ENCODE measurements at places on chromosomes 3 and 15.
A peak's percentile ranks its signal among the peaks of the same experiment; 100 is the strongest.

DNA sequence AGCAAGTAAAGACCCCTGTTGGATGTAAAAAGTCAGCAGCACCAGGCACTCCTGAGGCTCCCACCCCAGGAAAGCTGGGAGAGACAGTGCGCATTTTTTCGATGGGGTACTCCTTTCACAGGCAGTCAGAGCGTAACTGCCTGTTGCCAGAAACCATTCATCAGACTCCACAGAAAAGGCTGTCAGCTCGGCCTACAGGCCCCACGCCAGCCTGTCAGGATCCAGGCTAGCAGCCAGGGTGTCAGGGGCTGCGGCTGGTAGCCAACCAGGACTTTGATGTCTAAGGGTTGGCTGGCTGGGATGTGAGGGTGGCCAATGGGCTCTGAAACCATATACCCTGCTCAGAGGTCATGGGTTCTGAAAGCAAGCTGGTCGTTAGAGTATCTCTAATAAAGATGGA, 164.5 kb downstream of the WNT5A start:
- DNase-seq, result no peak

GRCh38 chr15:50051811-50052419, 67.1 kb downstream of the ATP8B4 start:
- DNase-seq, result peak; percentile 74

GRCh38 chr15:68200016-68200861, 4.9 kb downstream of the CALML4 start:
- no peak for DNase-seq

DNA sequence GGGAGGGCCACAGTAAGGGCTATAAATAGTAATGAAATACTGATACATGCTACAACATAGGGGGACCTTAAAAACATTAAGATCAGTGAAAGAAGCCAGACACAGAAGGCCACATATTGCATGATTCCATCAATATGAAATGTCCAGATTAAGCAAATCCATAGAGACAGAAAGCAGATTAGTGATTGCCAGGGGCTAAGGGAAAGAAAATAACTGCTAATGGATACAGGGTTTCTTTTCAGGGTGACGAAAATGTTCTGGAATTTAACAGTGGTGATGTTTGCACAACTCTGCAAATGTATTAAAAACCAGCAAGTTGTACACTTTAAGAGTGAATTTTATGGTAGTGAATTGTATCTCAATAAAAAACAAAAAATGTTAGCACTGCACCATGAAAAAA, 37.0 kb downstream of the PIK3R4 start:
- no peak for DNase-seq

- DNase-seq, result peak; percentile 44
Measured at GRCh38 chr3:194139071-194139813, 3.3 kb downstream of the HES1 start.

- DNase-seq, result peak; percentile 20
Measured at GRCh38 chr15:35043373-35044095, 41.6 kb downstream of the NANOGP8 start.

DNA sequence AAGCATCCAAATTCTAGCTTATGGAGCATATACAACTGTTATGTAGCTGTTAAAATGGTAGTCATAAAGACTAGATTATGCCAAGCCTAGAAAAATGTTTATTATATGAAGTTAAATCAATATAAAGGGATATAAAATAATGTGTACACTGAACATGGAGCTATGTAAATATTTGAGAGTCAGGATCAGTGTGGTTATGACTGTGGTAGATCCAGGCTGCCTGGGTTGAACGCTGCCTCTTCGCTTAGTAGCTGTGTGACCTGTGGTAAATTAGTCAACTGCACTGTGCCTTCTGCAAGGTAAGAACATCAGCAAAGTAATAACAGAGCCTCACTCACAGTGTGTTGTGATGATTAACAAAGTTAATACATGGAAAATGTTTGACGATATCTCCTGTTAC, 212.2 kb downstream of the RBMS3 start:
- no peak for DNase-seq

GRCh38 chr15:45134046-45134445, 4.3 kb downstream of the DUOX1 start:
- DNase-seq, result no peak

GRCh38 chr3:182814419-182815062, 21.2 kb downstream of the ATP11B start:
- DNase-seq, result no peak

GRCh38 chr3:106825962-106826605, 551.2 kb upstream of the CCDC54 start:
- DNase-seq, result no peak

GRCh38 chr3:55620351-55621025, 133.4 kb upstream of the WNT5A start:
- no peak for DNase-seq

DNA sequence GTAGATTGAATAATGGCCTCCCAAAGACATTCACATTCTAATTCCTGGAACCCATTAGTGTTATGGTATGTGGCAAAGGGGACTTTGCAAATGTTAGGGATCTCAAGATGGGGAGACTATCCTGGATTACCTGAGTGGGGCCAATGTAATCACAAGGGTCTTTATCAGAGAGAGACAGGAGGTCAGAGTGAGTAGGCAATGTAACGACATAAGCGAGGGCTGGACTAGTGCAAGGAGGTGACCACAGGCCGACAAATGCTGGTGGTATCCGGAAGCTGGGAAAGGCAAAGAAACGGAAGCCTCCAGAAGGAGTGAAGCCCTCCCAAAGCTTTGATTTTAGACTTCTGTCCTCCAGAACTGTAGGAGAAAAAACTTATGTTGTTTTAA, 26.5 kb upstream of the AQP9 start:
- DNase-seq, result no peak

DNA sequence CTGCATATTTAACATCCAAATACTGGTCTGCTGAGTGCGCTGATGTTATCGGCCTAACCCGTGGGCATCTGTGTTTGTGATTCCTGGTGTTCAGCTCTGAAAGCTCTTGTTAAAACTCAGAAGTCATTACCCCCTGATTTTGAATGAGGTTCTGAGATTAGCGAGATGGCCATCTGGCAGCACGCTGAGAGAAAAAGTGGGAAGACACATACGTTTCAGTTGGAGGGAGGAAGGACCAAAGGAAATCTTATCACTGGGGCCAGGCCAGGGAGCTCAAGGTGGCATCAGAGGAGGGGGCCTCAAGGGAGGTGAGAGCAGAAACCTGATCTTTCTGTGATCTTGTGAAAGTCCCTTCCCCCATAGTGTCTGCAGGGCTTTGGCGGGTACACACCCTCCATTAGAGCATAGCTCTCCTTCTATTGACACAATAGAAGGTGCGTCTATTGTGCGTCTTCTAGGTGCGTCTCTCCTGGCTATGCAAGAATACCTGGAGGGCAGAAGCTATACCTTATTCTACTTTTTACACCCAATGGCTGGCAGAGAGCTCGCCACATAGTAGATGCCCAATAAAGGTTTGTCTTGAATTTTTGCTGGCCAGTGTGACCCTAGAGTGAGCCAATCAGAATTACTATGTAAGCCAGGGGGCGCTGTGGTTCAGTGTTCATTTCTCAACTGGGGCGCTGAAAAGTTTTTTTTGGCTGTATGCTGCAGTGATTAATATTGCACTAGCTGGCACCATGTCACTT, 182.4 kb downstream of the SHQ1 start:
- DNase-seq, result peak; percentile 59

GRCh38 chr15:91227117-91227516, 127.1 kb downstream of the SV2B start:
- no peak for DNase-seq

- peak; percentile 37 for DNase-seq
Measured at GRCh38 chr3:55877703-55878102, 390.6 kb upstream of the WNT5A start.

GRCh38 chr3:65401359-65402305, 637.1 kb downstream of the MAGI1 start:
- no peak for DNase-seq

GRCh38 chr15:85956532-85957275, 123.0 kb upstream of the AGBL1 start:
- DNase-seq, result no peak

DNA sequence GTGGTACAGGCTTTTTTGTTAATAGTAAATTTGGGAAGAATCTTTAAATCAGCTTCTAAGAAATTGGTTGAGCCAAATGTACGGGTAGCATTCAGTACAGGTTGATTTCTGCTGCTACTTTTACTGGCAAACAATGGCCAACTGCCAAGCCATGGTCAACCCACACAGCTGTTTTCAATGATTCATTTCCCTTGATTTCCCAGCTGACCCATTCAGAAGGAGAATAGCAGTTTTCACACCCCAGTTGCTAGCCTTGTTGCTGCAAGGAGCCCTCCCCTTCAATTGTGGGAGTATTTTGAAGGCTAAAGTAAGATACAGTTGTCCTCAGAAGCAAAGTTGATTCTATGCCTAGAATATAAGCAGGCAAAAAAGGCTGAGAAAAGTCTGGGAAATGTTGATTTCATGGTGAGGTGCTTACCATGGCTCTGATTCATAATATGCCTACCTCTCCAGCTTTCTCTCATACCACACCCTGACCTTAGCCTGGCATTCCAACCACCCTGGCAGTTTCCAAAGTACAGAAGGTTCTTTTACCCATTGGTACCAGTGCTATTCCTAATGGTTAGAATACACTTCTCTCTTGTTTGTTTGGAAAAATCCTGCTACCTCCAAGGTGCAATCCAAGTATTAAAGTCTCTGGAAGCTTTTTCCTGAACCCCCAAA, 320.3 kb upstream of the TGFBR2 start:
- DNase-seq, result peak; percentile 52

DNA sequence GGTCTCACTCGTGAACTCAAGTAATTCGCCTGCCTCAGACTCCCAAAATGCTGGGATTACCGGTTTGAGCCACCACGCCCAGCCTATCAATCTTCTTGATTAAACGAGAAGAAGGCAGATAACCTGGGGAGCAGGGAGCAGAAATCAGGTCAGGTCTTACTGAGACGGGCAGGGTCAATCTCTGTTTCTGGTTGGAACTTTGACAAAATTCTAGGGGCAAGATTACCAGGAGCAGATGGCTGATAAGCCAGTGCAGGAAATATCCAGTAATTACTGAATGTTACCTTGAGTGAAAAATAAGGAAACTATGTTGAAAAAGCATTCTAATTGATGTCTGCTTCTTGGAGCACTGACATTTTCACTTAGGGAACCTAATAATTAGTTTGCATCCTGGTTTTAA, 24.4 kb upstream of the GOLM2 start:
- no peak for DNase-seq

GRCh38 chr15:69380100-69380725, 33.9 kb upstream of the KIF23 start:
- peak; percentile 60 for DNase-seq

DNA sequence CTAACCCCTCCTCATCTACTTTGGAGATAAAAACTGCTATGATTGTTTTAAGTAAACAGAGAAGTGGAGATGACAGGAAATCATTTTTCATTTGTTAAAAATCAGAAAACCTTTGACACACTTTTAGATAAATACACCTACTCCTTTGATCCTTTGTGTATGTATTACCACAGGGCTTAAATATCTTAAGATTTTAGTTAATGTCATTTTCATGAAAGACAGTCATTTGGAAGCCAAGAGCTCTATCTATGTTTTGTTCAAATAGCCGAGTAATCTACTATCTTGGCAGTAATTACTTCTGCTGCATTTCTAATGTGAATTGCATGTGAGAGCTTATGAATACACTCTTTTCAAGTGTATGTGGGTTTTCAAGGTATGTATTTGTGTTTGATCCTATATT, 2.0 kb downstream of the ARPP21 start:
- no peak for DNase-seq

DNA sequence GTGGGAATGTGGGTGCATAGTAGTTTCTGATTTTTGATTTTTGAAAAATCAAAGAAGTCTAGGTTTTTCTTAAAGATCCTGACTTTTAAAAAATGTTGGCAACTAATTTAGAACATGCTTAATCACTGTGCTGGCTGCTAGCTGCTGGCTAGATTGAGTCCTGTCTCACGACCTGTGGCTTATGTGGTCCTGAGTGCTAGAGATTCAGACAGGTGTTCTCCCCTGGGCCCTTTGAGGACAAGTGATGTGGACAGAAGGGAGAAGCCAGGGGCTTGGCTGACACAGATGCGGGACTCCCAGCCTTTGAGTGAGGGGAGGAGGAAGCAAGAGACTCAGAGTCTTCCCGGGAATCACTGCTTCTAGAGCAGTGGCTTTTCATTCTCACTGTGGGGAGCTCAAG, 47.5 kb downstream of the CORO2B start:
- DNase-seq, result no peak

DNA sequence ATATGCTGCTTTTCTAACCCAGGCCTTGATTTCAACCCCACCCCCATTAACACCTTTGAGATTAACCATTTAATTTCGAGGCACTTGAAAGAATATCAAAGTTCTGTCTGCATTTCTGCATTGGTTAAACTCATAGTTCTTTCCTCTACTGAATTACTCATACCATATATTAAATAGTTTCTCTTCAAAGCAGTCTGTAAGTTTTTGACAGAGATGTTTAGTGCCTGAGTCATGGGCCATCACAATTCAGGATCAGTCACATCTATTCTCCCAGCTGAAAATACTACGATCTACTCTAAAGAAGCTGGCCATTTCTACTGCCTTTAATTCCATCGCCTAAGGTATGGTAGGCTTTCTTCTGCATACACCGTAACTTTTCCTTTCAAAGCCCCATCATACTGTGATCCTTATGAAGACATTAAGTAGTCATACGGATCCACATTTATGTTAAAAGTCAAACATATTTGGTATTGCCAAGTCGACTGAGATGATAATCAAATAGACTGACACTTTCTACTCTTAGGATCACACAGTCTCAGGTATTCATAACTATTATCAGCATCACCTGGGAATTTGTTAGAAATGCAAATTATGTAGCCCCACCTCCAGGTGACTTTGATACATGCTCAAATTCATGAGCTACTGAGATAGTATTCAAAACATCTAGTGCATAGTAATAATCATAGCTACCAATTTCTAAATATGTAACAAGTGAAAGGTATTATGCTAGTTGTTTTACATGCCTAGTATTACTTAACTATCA, 489.4 kb upstream of the IL12A start:
- no peak for DNase-seq

GRCh38 chr3:76161856-76162255, 376.5 kb upstream of the ZNF717 start:
- DNase-seq, result no peak

DNA sequence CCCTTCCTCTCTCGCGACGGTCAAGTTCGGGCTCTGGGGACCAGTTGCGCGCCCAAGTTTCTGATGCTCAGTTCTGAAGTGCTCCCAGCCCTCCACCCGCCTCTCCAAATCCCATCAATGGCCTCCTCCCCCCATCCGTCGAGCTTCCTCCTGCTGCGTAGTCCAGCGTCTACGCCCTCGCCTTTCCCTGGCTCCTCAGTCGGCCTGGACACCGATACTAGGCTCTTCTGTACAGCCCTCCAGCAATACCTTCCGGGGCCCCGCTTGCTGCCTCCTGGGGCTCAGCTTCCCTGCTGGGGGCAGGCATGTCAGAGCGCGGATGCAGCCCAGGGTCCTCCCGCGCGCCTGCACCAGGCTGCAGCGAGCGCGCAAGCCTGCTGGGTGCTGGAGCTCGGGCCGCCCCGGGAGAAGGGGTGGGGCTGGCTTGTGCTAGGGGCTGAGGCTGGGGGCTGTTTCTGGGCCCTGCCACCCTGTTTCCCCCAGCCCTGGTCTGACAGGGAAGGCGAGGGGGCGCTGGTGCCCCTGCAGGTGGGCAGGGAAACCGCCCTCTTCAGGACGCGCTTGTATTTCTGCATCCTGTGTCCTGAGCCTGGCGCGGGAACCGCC, 353.3 kb upstream of the SUCLG2 start:
- no peak for DNase-seq

Data from SK-MEL-5 (cell line).